ENCODE measurements at places on chromosomes 2 and 18.

DNA sequence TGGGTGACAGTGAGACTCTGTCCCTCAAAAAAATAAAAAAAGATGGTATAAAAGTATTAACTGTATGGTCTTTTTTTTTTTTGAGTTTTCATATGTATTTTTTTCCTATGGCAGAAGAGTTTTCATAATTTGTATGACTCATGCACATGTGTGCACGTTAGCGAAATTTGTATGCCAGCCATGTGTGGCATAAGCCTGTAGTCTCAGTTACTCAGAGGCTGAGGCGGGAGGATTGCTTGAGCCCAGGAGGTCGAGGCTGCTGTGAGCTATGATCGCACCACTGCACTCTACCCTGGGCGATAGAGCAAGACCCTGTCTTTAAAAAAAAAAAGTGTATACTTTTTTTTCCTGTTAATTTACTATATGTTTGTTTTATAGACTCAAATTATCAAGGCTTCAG is 160.8 kb downstream of the TGIF1 start:
- no peak for DNase-seq

DNA sequence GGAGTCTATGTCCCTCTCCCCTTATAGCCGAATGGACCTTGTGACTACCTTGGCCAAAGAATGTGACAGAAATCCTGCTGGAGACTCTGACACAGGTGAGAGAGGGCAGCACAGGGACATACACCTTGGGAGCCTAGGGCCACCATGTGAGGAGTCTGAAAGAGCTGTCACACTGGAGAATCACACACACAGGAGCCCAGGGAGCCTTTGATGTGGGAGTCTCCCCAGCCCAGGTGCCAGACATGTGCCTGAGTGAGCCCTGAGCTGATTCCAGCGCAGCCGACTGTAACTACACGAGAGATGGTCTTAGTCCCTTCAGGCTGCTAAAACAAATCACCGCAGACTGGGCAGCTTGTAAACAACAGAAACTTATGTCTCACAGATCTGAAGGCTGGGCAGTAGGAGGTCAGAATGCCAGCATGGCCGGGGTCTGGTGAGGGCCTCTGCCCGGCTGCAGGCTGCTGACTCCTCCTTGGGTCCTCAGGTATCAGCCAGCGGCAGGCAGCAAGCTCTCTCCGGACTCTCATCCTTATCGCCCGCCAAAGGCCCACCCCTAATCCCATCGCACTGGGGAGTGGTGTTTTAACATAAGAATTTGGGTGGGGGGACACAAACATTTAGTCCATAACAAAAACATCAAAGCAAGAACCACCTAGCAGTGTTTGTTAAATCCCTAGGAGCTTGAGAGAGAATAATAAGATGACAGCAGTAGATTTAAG is 63.8 kb upstream of the GPR45 start:
- no peak for DNase-seq

DNA sequence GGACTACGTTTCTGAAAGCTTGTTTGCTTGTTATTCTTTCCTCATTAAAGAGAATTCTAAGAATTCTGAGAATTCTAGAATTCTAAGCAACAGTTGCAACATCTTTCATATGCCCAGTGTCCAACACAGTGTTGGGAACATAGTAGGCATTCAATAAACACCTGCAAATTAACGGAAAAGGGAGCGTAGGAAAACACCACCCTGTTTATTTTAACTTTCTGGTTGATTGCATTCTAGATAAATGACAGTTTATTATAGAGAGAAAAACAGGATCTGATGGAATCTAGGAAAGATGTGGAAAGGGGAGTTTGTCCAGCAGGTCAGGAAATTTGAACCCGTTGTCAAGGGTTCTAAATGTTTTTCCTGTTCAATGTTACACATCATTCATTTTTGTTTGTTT is 24.2 kb upstream of the EFEMP1 start:
- no peak for DNase-seq

- DNase-seq: peak; percentile 62
Observed at GRCh38 chr2:224284134-224284946, 117.6 kb downstream of the FAM124B start.

- DNase-seq: no peak
Observed at GRCh38 chr2:2582998-2583545, 252.0 kb upstream of the MYT1L start.

- no peak for DNase-seq
Observed at GRCh38 chr2:144936442-144936841, 416.5 kb upstream of the ZEB2 start.

DNA sequence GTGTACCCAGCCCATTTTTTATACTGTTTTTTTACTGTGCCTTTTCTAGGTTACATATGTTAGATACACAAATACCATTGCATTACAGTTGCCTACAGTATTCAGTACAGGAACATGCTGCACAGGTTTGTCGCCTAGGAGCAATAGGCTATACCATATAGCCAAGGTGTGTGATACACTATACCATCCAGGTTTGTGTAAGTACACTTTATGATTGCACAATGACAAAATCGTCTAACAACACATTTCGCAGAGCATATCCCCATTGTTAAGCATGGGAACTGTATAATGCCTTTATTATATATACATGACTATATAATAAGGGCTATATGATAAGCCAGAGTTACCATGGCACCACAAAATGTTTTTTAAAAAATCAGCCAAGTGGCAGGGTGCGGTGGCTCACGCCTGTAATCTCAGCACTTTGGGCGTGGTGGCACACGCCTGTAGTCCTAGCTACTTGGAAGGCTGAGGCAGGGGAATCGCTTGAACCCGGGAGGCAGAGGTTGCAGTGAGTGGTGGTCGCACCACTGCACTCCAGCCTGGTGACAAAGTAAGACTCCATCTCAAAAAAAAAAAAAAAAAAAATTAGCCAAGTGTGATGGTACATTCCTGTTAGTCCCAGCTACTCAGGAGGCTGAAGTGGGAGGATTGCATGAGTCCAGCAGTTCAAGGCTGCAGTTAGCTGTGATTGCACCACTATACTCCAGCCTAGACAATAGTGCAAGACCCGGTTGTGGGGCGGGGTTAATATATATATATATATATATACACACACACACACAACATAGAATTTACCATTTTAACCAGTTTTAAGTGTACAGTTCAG is 2.8 kb upstream of the CENPA start:
- no peak for DNase-seq

GRCh38 chr2:56260415-56260814 is 76.6 kb downstream of the CCDC85A start:
- DNase-seq: no peak

DNA sequence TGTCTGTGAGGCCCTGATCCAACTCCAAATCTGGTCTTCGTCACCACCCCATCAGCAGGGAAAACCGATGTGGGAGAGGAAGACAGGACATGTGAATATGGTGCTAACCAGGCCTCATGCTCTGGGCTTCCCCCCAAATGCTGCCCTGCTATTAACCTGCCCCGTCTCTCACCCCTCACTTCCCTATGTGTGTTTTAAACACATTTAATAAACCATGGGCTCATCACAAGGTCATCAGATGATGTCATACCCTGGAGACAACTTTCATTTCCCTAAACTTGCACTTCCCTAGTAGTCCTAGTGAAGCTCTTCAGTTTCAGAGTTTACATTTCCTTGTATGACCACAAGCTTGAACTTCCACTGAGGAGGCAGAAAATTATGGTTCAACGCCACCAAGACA is 49.9 kb downstream of the CD8B2 start:
- DNase-seq: peak; percentile 76

GRCh38 chr2:232113821-232114220 is 152.3 kb downstream of the DIS3L2 start:
- no peak for DNase-seq

DNA sequence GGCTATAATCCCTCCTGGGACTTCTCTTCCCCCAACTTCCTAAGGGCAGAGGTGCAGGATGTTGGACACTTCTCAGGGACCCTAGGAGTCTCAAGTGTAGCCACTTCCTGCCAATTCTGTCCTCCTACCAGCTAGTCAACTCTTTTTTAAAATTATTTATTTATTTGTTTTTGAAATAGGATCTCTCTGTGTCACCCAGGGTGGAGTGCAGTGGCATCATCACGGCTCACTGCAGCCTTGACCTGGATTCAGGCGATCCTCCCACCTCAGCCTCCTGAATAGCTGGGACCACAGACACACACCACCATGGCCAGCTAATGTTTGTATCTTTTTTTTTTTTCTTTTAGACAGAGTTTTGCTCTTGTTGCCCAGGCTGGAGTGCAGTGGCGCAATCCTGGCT is 11.5 kb downstream of the SFTPB start:
- DNase-seq: no peak

GRCh38 chr18:78099979-78100588 is 850.4 kb downstream of the GALR1 start:
- peak; percentile 35 for DNase-seq

All from pons (tissue), 1 donor.